ENCODE measurements at places on chromosomes 2 and 18. TPM values are rescaled to one million over a fixed set of nuclear protein-coding genes. Genes with fewer than 3 reads are reported as not detected.

DNA sequence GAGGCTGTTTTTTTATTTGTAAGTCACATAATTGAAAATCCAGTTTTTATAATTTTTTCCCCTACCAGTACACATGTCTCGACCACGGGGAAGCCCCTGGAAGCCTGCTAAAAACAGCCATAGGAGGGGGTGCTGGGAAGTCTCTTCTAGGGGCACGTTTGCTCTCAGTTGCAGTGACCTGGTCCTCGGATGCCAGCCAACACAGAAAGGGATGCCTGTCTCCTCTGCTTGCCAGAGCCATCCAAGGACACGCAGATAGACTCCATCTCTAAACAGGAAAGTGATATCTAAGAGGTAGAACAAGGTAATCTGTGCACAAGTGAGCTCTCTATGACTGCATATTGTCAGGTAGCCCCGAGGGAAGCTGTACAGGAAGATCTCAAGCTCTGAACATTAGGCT lies 255.8 kb downstream of the SETBP1 start:
- no peak for DNase-seq

DNA sequence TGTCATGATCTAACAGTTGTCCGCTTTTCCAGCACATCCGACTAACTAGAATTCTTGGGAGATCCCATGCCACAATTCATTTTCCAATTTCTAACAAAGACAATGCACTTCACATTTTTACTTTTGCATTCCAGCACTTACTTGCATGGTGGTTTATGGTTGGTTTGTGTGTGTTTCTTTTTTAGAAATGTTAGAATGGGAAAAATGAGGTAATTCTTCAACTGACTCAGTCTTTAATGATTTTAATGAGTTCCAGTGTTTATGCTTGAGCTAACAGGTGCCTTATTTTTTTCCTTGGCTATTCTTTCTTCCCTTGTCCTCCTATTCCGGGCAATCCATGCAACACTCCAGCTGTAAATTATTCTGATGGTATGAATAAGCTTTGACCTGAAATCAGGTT lies 46.4 kb downstream of the SLC8A1 start:
- DNase-seq, result no peak

DNA sequence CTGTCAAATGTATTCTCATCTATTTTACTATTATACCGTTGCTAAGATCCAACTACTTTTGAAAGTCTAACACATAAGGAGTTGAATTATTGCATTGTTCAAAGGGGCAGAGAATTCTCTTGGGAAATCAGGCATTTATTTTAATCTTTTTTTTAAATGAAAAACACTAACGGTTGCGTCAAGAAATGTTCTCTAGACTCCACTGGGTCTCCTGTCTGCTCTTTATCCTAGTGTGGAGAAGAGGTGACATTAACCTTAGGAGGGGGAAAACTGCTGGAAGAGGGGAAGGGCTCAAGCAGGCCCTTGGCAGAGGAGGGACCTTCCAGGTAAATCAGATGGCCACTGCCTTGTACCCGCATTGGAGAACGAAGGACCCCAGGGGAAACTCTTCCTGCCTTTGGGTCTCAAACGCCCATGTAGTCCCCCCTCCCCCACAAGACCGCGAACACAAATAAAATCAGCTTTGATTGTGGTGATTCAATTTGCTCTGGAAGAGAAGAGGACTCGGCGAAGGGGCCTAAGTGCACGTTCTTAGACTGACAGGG lies 1.1 kb upstream of the APCDD1 start:
- DNase-seq, result no peak

GRCh38 chr2:237542001-237542704 lies 24.2 kb upstream of the PRLH start:
- DNase-seq, result no peak

DNA sequence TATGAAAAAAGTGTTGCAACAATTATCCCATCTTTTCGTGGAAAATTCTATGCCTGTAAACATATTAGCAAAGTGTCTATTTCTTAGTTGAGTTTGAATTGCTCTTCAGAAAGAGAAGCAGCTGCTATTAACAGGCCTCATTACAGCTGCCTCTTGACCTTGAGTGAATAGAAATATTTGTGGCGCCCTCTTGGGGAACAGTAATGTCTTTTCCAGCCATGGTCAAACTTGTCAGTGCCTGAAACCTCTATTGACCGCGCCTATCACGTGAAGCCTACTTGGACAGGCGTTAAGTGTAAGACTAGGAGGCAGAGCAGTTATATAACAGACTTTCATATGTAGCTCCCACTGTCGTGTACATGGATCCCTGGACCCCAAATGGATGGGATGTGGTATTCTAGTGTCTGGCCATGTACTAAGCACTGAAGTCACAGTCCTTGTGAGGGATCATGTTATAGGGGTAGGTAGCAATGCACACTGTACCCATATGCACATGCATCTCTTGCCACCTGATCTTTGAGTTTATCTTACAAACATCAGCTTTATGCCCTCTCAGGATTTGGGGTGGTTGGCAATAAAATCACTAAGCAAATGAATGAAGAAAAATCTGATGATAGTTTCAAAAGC lies 245.0 kb downstream of the PTGR3 start:
- DNase-seq, result no peak

- no peak for DNase-seq
These were observed 43.0 kb downstream of the STAT1 start for GRCh38 chr2:190970873-190971506.

GRCh38 chr2:240960309-240960970 lies 38.0 kb upstream of the SNED1 start:
- DNase-seq, result no peak

- no peak for DNase-seq
These were observed 32.8 kb downstream of the FMNL2 start for GRCh38 chr2:152367547-152368390.

GRCh38 chr2:169672406-169672805 lies 21.8 kb downstream of the CFAP210 start:
- no peak for DNase-seq

GRCh38 chr18:29560270-29560669 lies 1383.3 kb upstream of the CDH2 start:
- DNase-seq, result no peak

FBLN7 gene
- total RNA-seq, result 1.2 TPM

GAL3ST2 gene
- total RNA-seq, result not detected
